AG08395 (cell line): ENCODE measurements at places on chromosomes 7 and 10.
A peak's percentile ranks its signal among the peaks of the same experiment; 100 is the strongest.

GRCh38 chr10:3222626-3223025 lies 50.0 kb upstream of the PITRM1 start:
- no peak for DNase-seq

DNA sequence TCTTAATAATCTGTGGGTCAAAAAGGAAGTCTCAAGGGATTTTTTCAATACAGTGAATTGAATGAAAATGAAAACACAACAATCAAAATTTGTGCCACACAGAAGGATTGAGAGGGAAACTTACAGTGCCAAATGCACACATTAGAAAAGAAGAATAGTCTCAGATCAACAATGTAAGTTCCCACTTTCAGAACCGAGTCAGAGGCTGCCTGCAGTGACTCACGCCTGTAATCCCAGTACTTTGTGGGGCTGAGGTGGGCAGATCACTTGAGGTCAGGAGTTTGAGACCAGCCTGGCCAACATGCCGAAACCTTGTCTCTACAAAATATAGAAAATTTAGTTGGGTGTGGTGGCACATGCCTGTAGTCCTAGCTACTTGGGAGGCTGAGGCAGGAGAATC lies 12.5 kb upstream of the KEL start:
- no peak for DNase-seq

DNA sequence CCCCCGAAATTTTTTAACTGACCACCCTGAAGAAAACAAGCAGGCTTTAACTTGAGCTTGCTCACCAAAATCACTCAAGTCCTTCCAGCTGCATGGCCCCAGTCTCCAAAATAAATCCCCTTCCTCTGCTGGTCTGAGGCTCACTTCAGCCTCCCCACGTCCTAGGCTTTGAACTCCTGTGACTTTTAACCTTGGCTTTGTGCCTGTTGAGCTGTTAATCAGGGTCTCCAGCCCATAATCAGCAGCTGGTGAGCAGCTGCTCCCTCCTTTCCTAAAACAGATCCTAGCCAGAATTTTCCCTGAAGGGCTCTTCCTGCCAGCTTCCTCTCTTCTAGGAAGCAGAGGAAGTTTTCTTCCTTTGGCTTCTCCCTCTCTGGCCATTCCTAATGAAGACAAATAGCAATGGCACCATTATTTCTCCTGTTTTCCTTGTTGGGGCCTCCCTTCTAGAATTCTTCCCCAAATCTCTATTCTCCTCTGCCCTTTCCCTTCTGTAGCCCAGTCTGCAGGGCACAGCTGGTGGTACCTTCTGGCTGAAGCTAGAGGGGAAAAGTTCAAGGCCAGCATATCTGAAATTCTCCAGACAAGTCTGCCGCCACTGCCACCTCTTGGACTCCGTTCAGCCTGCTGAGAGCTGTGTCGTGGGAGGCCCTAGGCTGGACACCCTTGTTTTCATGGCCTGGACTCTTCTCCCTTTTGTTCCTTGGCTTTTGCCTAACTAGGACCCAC lies 152.1 kb downstream of the NOC3L start:
- no peak for DNase-seq

GRCh38 chr7:150988230-150989226 lies 2.3 kb upstream of the NOS3 start:
- peak; percentile 54 for DNase-seq

GRCh38 chr10:88886557-88886956 lies 6.5 kb downstream of the STAMBPL1 start:
- no peak for DNase-seq

DNA sequence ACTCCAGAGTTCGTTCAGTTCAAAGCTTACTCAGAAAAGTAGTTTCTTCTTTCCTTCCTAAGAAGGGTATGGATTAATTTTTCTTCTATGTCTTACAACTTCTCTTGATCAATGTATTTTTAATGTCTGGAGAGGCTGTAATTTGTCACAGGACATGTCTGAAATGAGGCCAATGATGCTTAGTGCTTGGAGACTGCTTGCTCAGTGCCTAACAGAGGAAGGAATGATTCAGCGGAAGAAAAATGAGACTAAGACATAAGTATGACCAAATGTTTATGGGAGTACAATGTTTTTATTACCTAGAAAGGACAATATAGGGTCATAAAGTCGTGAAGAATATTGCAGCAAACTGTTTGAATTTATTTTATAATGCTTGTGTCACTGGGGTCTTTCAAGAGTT lies 43.3 kb downstream of the GPR37 start:
- peak; percentile 51 for DNase-seq

- DNase-seq: no peak
These were observed 1.0 kb downstream of the NT5C2 start for GRCh38 chr10:103192089-103192450.

- no peak for DNase-seq
These were observed 293.4 kb downstream of the PLXDC2 start for GRCh38 chr10:20109613-20110012.

- peak; percentile 52 for DNase-seq
These were observed 256.7 kb downstream of the AGMO start for GRCh38 chr7:15305002-15305600.

DNA sequence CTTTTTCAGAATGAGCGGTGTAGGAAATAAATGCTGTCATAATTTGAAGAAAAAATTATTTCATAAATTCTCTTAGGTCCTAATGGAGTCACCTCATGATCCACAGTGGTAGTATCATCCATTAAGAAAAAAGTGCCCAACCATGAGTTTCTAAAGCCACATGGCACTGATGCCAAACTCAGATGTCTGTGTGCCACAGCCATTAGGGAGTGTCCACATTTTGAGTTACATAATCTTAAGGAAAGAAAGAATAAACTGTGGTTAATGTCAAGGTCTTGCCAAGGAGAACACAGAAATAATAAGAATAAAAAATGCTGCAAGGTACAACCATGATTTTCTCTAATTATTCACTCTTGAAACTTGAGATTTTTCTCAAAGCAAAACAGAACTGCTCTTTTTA lies 1101.8 kb downstream of the SORCS3 start:
- DNase-seq: no peak

DNA sequence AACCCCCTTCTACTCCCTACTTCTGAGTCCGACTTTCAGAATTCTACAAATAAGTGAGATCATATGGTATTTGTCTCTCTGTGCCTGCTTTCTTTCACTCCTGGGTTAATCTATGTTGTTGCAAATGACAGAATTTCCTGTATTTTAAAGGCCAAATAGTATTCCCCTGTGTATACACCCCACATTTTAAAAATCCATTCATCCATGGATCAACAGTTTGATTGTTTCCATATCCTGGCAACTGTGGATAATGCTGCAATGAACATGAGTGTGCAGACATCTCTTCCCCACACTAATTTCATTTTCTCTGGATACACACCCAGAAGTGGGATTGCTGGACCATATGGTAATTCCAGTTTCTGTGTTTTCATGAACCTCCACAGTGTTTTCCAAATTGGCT lies 225.8 kb upstream of the TCERG1L start:
- no peak for DNase-seq

DNA sequence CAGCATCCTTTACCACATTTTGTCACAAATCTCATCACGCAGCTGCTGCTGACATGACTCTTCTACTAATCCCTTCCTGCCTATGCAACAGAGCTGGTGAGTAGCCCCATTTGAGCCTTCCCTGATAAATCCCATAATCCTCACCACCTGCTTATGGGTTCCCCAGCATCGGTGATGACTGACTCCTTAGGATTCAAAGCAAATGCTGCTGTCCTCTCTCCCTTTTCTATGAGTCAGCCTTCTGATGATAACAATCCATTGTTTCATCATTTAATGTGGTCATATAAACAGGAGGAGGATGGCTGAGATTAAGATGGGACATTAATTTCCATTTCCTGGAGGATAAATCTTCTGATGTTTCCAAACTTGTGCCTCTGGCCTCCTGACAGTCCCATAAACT lies 73.4 kb downstream of the SORCS1 start:
- no peak for DNase-seq

- DNase-seq: no peak
These were observed 68.9 kb downstream of the CD36 start for GRCh38 chr7:80707318-80707717.

- peak; percentile 39 for DNase-seq
These were observed 75.5 kb upstream of the CAPZA2 start for GRCh38 chr7:116786791-116787443.

GRCh38 chr7:50411332-50411731 lies 38.8 kb downstream of the FIGNL1 start:
- no peak for DNase-seq

DNA sequence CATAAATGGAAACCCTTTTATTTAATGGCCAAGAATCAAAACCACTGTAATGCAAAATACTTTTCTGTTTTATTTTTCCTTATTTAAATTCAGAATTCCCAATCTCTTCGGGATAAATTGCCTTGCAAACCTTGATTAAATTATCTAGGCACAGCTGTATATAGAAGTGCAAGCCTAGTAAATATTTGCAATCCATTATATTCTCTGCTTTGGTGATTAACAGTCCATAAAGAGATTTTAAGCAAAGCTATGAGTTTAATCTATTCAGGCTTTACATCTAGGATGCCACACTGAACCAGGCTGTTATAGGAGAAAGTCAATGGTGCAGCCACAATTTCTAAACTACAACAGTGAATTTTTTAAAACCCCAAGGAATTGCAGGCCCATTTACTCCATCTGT lies 43.6 kb upstream of the THSD7A start:
- DNase-seq: no peak

GRCh38 chr7:40223451-40224127 lies 88.8 kb downstream of the SUGCT start:
- DNase-seq: no peak

GRCh38 chr7:108063520-108063933 lies 60.6 kb upstream of the LAMB1 start:
- DNase-seq: no peak

- DNase-seq: no peak
These were observed 186.8 kb downstream of the ITGB1 start for GRCh38 chr10:32771217-32771616.

- DNase-seq: no peak
These were observed 275.5 kb downstream of the USP6NL start for GRCh38 chr10:11335881-11336430.

- peak; percentile 83 for DNase-seq
These were observed 3.6 kb downstream of the NPM3 start for GRCh38 chr10:101779544-101780186.

DNA sequence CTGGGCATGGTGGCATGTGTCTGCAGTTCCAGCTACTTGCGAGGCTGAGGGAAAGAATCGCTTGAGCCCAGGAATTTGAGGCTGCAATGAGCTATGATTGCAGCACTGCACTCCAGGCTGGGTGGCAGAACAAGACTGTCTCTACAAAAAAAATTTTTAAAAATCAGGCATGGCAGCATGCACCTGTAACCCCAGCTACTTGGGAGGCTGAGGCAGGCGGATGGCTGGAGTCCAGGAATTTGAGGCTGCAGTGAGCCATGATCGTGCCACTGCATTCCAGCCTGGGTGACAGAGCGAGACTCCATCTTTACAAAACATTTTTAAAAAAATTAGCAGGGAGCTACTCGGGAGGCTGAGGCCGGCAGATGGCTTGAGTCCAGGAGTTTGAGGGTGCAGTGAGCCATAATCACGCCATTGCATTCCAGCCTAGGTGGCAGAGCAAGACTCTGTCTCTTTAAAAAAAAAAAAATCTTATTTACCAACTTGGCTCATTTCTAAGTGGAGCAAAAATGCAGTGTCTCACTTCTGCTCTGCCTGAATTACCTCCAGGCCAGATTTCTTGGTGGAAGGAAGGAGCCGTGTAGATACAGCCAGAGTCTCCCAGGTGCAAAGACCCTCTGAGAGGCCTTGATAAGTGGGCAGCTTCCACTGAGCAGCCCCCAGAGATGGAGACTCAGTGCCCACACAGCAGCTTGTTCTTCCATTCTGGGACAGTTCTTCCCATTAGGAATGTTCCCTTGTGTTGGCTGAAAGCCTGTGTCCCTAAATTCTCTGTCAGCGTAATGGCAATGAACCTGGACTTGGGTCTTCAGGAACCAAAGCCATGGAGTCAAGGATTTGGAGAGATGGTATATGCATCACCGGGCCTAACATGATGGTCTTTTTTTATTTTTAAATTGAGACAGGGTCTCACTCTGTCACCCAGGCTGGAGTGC lies 30.0 kb downstream of the GTF2IRD1 start:
- DNase-seq: peak; percentile 29

- DNase-seq: no peak
These were observed 3.1 kb upstream of the ST7 start for GRCh38 chr7:116949941-116950801.

DNA sequence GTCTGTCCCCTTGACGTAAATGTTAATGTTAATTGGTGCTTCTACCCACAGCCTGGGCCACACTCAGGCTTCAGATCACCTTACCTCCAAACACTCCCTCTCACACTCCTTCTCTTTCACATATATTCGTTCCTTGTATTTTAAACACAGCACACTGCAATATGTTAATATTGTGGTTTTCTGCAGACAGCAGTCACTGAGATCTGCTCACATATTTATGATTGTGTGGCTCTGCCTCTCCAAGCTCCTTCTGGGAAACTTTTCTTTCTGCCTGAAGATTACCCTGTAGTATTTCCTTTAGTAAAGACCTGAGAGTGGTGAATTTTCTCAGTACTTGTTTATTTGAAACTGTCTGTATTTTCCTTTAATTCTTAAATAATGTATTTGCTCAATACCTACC lies 104.7 kb downstream of the VWC2 start:
- no peak for DNase-seq

DNA sequence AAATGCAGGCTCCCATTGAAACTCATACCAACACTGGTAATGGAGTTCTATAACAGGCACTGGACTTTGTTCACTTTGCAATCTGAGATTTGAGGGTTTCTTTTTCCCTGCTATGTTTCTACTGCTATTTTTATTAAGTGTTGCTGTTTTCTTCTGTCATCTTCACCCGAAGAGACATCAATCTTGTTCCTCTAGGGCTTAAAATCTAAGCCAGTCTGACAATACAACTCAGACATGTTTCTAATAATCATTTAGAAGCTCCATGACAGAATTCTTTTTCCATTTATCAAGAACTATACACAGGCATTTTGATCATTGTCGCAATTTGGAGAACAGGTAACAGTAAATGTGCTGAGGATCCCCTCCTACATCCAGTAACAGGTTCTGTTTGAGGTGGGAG lies 98.5 kb upstream of the GNAI1 start:
- no peak for DNase-seq

DNA sequence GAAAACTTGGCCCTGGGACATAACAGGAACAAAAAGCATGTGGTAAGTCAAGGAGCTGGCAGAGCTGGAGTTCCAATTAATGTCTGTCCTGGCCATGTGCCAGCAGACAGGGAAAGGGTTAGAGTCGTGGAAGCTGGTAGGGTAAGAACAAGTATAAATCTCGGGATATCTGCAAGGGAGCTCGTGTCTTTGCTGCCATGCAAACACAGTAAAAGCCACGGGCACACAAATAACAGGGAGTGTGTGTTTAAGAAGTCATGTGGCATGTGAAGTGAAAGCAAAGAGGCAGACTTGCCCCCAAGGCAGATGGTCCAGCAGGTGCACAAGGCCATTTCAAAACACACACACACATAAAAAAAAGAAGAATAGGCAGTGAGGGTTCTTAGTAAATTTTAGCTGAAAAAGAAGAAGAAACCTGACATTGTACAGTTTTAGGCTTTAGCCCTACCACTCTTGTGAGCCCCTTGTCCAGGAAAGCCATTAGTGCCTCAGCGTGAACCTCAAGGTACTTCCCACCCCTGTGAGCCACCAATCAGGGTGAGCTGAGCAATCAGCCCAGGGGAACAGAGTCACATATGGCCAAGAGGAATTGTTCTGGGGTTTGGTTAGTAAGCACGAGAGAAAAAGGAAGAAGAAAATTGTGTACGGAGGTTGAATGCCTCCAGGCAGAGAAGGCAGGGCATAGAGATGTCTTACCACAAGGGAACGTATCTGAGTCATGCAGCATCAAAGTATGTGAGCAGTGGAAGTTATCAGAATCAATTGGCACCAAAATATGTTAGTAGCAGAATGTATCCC lies 32.8 kb upstream of the ARHGAP12 start:
- peak; percentile 49 for DNase-seq
